Activated CD4-positive, alpha-beta T cell treated with anti-CD3 and anti-CD28 coated beads, Interleukin-2, amount 10 ng/mL, durations not matched to agents 24 days and 14 days (primary cell): ENCODE measurements at places on chromosomes 4 and X.
A peak's percentile ranks its signal among the peaks of the same experiment; 100 is the strongest.

- H3K36me3 ChIP-seq: peaks cover under 1% of the 10 kb centered on the region
- no peaks in the 10 kb centered on the region for H3K4me1 ChIP-seq
- H3K4me3 ChIP-seq: no peak overlapping the region
- DNase-seq: no peak
- no peaks in the 10 kb centered on the region for H3K27me3 ChIP-seq
- H3K27ac ChIP-seq: no peak overlapping the region
These were observed 241.1 kb upstream of the PPP1R2C start for GRCh38 chrX:43019021-43019420.

GRCh38 chr4:105386012-105386411 lies 87.8 kb downstream of the PPA2 start:
- H3K36me3 ChIP-seq: peaks cover 47% of the 10 kb centered on the region
- no peaks in the 10 kb centered on the region for H3K27me3 ChIP-seq
- H3K4me1 ChIP-seq: no peaks in the 10 kb centered on the region
- H3K4me3 ChIP-seq: no peak overlapping the region

DNA sequence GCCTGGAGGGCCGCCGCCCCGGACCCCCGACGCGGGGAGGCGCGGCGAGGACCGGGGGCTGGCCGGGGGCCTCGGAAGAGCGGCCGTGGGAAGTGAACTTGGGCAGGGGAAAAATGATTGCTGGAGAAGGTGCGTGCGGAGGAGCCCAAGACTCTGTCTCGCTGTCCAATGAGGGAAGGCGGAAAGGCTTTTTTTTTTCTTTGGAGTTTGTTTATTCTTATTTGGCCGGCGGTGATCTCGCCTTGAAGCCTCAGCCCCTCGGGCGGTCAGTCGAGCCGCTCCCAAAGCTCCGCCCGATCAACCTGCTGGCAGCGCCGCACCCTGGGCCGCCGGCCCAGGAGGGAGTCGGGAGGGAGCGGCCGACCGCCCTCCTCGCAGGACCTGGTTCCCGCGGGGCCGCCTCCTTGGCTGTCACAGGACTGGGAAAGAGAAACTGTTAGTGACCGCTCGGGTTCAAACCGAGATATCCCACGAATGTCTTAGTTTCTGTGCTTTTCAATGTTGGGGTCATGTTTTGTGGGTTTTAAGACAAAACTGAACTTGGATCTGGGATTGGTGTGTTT lies 2.5 kb downstream of the CPEB2 start:
- H3K36me3 ChIP-seq: peaks cover 15% of the 10 kb centered on the region
- peaks cover 25% of the 10 kb centered on the region for H3K4me1 ChIP-seq
- H3K4me3 ChIP-seq: peak overlapping the region; percentile 83
- DNase-seq: peak; percentile 88

GRCh38 chr4:16227462-16227868 lies 1.2 kb upstream of the TAPT1 start:
- H3K4me3 ChIP-seq: peak overlapping the region; percentile 90
- DNase-seq: no peak
- H3K36me3 ChIP-seq: peaks cover 12% of the 10 kb centered on the region
- H3K4me1 ChIP-seq: peaks cover 51% of the 10 kb centered on the region
- H3K27ac ChIP-seq: peak overlapping the region; percentile 98
